M059J (cell line): ENCODE measurements at places on chromosomes 1 and 21.

DNA sequence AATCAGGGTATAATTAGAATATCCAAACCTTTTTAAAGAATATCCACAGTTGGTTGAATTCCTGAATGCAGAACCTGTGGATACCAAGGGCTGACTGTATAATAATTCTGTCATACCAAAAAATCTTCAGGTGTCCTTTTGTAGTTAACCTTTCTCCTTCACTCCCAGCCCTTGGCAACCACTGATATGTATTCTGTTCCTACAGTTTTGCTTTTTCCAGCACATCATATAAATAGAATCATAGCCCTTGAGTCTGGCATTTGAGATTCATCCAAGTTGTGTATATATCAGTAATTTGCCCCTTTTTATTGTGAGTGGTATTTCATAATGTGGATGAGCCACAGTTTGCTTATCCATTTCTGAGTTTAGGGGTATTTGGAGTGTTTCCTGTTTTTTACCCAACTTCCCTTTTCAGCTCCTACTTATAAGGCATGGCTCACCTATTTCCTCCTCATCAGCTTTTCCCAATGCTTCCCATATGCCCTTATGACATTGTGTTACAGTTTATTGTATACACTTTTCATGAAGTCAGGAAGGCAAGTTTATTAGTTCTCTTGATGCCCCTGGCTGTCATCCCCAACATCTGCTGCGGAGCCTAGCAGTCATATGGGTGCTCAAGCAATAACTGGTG lies 35.0 kb upstream of the AGO1 start:
- no peak for DNase-seq

DNA sequence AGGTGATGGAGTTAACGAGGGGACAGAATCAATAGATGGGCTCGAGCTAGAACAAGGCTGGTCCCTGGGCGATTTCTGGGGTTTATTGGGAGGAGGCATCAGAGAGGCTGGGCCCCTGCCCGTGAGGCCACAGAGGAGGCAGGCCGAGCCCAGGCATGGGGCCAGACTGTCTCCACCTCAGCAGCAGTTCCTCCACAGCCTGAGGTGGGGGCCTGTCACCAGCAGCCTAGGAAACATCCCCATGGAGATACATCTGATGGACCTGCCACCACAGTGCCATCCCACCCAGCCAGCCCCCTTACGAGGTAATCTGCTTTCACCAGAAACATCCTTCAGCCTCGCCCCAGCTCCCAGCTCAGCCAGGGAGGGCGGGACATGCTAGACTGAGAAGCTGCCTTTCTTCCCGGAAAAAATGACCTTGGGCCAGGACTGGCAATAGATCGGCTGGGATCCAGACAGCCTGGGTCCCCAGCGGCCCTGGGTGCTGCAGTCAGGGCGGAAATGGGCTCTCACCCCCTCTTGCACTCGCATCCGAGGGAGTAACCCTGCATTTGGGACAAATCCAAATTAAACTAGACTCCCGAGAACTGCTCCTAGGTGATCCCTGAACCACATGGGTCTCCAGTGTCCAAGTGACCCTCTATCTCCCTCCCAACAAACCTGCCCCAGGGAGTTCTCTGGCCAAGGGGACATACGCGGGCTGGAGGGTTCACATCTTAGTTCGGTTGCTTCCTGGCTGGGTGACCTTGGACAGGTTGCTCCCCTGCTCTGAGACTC lies 10.0 kb upstream of the EPHA8 start:
- DNase-seq = no peak

DNA sequence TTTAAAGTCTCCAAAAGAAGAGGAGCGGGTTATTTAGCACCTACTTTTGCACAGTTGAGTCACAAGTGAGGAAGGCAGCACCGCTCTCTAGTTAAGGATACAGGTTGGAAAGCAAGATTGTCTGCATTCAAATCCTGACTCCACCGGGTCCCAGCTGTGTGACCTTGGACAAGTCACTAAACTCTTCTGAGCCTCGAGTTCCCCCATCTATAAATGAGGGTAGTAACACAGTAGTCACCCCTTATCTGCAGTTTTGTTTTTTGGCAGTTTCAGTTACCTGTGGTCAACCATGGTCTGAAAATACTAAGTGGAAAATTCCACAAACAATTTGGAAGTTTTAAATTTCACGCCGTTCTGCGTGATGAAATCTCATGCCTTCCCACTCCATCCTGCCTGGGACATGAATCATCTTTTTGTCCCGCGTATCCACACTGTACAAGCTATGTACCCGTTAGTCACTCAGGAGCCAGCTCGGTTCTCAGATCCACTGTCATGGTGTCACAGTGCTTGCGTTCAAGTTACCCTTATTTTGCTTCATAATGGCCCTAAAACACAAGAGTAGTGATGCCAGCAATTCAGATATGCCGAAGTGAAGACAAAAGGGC lies 49.4 kb downstream of the CAPZB start:
- DNase-seq = peak; percentile 70

- no peak for DNase-seq
These were observed 82.3 kb downstream of the ACTL8 start for GRCh38 chr1:17837233-17838030.

DNA sequence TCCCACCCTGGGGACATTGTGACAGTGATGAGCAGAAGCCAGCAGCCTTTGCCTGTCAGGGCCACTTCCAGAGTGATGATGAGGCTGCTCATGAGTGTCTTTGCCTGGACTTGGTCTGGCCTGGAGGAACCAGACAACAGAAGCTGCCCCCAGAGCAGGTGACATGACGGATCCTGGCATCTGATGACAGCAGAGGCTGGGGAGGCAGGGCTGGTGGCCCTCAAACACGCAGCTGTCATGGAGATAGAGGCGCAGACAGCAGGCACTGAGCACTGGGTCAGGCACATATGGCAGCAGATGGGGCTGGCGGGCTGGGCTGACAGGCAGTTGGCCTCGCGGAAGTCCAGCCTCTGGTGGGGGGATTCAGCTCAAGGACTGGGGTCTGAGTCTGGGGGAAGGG lies 66.4 kb upstream of the STUM start:
- DNase-seq = no peak

GRCh38 chr1:32900371-32900955 lies 726 bp downstream of the TMEM54 start:
- no peak for DNase-seq

DNA sequence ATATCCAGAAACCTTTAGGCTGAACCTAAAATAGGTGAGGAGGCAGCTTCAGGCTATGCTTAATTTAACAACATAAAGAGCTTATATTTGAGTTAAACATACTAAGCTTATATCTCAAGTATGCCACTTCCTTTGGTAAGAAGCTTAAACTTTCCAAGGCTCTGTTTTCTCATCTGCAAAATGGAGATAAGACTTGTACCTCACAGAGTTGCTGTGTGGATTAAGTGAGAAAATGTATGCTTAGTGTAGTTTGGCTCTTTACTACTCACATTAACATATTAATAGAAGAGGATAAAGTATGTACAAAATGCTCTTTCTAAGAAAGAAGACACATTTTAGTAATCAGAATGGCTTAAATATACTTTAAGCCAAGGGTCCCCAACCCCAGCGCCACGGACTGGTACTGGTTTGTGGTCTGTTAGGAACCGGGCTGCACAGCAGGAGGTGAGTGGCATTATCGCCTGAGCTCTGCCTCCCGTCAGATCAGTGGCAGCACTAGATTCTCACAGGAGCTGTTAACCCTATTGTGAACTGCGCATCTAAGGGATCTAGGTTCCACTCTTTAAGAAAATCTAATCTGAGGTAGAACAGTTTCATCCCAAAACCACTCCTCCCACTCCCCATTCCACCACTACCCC lies 77.2 kb downstream of the HS2ST1 start:
- DNase-seq = no peak

- DNase-seq = peak; percentile 68
These were observed 746 bp downstream of the AK4 start for GRCh38 chr1:65148548-65149350.

DNA sequence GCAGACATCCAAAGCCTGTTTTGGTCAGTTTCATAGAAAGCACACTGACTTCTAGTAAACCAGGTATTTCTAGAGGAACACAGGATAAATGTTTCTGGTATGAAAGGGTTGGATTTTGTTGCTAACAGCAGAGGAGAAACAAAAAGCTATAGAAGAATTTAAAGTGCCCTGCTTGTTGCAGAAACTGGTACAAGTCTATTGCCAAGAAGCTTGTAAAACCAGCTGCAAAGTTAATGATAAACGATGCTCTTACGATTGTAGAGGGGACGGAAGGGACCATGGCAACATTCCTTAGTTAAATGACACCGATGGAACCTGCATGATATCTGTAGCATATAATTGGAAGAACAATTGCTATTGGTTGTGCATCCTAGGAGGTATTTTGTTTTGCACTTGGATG lies 40.1 kb downstream of the SLC35F3 start:
- no peak for DNase-seq

GRCh38 chr1:64798872-64799271 lies 54.0 kb downstream of the RAVER2 start:
- no peak for DNase-seq

- DNase-seq = no peak
These were observed 27.7 kb downstream of the NEK2 start for GRCh38 chr1:211647711-211648121.

GRCh38 chr21:38965241-38965640 lies 159.5 kb downstream of the ETS2 start:
- no peak for DNase-seq

DNA sequence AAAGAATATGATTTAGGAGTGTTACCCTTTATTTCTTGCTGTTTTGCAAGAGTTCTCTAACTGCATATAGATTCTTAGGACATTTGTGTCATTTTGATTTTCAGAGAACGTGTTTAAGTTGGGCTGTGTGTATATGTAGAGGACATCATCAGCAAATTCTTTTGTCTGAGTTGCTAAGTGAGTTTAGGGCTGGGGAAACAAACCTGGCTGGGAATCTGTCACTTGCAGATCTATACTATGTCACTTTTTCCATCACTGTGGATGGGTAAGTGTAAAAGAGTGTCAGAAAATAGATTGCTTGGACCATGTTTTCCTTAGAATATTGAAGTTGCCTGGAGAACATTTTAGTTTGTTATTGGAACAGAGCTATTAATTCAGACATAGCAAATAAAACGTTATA lies 349.1 kb upstream of the NEGR1 start:
- DNase-seq = no peak

GRCh38 chr1:108884968-108885367 lies 8.2 kb downstream of the GPSM2 start:
- no peak for DNase-seq

- no peak for DNase-seq
These were observed 3.1 kb downstream of the UBR4 start for GRCh38 chr1:19206947-19207346.

- DNase-seq = no peak
These were observed 35.2 kb upstream of the HMGB4 start for GRCh38 chr1:33828654-33829053.

DNA sequence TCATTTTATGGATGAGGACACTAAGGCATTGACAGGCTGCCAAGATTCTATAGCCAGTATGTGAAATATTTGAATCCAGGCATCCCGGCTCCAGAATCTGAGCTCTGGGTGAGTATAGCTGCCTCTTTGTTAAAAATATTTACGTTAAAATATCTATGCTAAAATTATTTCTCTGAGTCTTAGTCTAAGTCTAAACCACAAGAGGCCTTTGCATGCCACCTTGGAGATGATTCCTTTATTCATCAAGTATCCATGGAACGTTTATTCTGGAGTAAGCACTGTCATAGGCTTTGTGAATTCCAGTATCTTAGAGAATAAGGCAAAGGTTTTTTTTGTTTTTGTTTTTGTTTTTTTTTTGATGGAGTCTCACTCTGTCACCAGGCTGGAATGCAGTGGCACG lies 116.4 kb downstream of the GREM2 start:
- DNase-seq = no peak

- DNase-seq = no peak
These were observed 6.3 kb downstream of the ARID1A start for GRCh38 chr1:26701995-26702679.

DNA sequence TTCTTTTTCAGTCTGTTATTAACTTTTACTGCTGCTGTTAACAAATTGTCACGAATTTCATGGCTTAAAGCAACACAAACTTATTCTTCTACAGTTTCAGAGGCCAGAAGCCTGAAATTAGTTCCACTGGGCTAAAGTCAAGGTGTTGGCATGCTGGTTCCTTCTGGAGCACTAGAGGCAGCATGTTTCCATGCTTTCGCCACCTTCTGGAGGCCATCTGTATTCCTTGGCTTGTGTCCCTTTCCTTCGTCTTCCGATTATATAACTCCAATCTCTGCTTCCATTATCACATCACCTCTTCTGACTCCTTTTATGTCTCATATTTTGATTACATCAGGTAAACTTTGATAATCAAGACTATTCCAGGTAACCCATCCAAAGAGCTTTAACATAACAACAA lies 1742.1 kb downstream of the BRINP3 start:
- peak; percentile 7 for DNase-seq

- DNase-seq = peak; percentile 75
These were observed at the start of gene ADAMTS1 for GRCh38 chr21:26845066-26845758. ADAMTS1 (minus strand) TSS chr21:26845409; CDS start chr21:26844954, 455 bp downstream.

DNA sequence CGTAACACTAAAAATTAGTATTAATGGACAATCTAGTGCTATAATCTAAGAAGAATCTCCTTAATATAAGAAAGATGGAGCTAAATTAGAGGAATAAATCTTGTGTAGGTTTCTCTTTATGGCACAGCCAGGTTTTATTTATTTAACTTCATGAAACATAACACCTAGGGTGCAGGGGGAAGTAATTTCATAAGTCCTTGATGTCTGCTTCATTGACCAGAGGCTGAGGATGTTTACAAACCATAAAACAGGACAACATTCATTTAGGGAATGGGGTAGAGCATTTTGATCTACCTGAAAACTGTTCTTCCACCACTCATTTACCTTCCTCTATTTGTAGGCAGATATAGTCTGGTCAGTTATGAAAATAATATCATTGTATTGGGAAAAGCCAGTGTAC lies 95.5 kb downstream of the NGF start:
- no peak for DNase-seq

DNA sequence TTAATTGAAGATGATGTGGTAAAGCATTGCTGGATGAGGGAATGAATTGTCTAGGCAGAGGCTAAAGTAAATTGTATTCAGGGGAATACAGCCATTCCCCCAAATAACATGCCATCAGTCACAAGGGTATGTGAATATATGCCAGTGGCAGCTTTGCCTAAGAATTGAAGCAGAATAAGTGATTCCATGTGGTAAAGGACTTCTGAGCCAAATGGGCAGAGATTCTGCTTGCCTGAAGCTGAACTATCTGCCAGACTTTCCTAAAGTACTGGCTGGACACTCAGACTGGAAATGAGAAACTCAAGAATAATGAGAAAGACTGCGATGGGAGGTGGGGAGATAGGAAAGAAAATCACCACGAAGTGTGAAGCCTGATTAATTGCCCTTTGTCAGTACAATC lies 2.4 kb downstream of the LIX1L start:
- no peak for DNase-seq

GRCh38 chr21:36369064-36369685 lies 16.0 kb upstream of the CHAF1B start:
- DNase-seq = no peak

GRCh38 chr1:22210176-22210575 lies 67.3 kb upstream of the WNT4 start:
- no peak for DNase-seq

GRCh38 chr21:46114963-46115362 lies 17.1 kb downstream of the COL6A2 start:
- no peak for DNase-seq

GRCh38 chr1:4468386-4468785 lies 186.0 kb upstream of the AJAP1 start:
- DNase-seq = no peak
